Activated T-helper 1 cell treated with anti-CD3 and anti-CD28 coated beads, Interleukin-2, amount 50 U/mL, for 16 hours (primary cell): ENCODE measurements at places on chromosomes 3 and 15.

DNA sequence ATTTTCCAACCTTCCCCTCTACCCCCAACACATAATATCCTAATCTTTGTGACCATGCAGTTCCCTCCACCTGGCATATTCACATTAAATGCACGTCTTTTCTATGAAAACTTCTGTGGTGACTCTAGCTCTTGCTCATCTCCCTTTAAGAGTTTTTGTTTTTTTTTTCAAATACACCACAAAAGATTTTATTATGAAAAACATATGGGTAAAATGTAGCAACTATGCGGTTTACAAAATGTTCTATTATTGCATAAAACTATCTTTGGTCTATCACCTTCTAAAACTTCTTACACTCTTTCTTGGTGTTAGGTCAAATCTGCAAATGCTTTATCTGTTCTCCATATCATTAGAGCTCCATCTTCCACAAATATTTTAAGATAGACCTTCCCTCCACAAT, 38.6 kb upstream of the ADGRG7 start:
- DNase-seq = no peak

DNA sequence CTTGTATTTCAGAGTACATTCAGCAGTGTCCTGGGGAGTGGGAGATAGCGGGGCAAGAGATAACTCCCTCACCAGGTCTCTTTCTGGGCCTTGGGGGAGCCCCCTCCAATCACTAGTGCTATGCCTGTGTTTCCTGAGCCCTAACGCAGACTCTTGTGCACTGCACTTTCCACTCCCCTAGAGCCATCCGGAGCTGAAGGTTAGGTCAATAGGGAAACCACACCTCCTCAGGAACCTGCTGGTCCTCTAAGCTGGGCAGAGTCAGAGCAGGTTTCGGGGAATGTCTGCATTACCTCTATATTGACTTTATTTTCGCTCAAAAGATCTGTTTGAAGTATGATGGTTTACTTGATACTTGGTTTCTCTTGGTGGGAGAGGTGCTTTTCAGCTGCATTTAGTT, 617.0 kb upstream of the ROBO1 start:
- no peak for DNase-seq

- DNase-seq = no peak
Observed at GRCh38 chr3:14658978-14659377, 7.4 kb downstream of the CCDC174 start.

DNA sequence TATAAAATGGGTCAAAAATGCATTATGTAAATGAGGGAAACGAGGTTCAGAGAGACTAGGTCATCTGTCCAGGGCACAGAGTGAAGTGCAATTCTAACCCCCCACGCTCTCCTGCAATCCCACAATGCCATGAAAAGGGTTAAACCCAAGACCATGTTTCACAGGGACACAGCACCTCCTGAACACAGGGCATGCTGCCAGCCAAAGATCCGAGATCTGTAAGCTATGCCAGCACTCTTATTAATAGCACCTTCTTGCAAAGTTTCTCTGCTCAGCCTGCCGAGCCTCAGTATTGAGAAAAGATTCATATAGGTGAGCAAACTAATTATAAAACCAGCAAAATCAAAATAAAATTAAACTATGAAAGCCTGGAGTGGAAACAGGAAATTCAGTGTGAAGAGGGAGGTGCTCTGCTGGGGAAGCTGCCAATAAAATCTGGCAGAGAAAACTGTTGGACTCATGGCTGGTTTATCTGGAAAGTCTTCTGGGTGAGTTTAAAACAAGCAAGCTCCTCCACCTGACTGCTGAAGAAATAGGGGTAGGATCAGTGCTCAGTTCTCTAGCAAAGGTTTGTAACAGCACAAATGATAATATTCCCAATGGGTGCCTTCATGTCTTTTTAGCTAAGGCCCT, 50.3 kb downstream of the LRIG1 start:
- DNase-seq = no peak

DNA sequence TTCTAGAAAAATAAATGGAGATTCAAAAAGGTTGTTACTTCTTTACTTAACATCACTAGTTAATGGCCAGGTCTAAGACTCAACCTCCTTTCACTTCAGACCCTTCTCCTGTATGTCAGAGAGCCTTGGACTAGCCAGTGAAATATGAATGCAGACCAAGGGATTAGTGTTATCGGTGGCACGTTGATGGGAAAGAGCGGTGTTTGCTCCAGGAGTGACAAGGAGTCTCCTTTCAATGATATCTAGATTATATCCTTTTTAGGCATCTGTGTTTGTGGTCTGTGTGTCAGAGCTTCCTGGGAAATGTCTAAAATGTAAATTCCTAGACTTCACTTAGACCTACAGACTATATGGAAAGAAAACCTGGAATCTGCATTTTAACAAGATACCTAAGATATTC, 658.0 kb upstream of the KCNMB2 start:
- no peak for DNase-seq

DNA sequence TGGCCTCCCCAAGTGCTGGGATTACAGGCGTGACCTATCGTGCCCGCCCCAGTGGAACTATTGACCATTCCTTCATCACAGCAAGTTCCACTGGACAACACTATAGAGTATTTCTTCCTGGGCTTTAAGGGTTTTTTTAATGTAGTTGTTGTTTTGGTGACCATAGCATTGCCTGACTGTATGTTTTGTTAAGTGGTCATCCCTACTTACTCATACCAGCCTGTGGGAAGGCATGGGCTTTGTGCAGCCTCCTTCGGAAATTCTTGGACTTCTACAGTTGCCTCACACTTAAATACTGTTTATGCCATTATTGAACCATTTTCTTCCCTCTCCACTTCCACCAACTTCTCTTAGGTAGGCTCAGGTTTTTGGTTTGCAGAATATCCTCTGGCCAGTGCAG, 19.9 kb upstream of the ALPK3 start:
- DNase-seq = no peak

- DNase-seq = no peak
Observed at GRCh38 chr3:140546649-140547048, 131.2 kb upstream of the TRIM42 start.

DNA sequence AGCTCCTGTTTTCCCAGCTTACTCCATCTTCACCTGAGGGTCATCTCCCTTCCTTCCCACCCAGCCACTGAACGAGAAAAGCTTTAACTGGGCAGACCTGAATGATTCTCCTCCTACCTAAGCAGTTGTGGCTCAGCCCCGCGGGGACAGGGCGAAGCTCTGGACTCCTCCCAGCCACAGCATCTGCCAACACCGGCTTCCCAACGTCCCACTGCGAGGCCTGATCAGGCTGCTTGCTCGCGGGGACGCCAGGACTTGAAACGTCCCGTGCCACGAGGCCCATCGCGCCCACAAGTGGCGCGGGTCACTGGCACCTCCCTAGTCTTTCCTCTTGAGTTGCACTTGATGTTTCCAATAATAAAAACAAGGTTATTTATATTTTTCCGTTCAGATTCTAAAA, at the start of gene SPATA16:
Gene SPATA16 (minus strand): TSS at position 250 of the 400 bp plus-strand sequence. CDS start 23,504 bp downstream, outside the sequence.
- no peak for DNase-seq

GRCh38 chr3:195013411-195014361, 257.3 kb downstream of the XXYLT1 start:
- no peak for DNase-seq

DNA sequence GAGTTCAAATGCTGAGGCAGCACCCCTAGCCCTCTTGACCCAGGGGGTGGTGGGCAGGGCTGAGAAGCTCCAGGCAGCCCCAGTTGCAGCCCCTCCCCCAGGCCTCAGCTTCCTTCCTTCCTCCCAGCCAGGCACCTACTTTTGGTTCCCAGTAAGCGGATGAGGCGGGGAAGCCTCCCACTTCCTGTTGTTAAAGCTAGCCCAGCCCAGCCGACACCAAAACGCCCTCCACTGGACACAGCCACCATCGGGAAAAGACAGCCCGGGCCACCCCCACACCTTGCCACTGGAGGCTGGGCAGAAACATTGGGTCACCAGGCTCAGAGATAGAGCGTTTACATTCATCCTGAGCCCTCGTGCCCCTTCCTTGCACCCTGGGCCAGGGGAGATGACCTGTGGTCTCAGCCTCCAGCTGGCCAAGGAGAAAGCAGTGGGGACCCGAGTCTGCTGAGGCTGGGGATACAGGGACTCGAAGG, 3.5 kb downstream of the DUSP7 start:
- DNase-seq = no peak

GRCh38 chr3:66304293-66304692, 83.5 kb downstream of the SLC25A26 start:
- no peak for DNase-seq

GRCh38 chr15:74502301-74502700, 38.7 kb upstream of the ARID3B start:
- DNase-seq = no peak

GRCh38 chr15:75867449-75867848, 24.2 kb downstream of the UBE2Q2 start:
- no peak for DNase-seq

DNA sequence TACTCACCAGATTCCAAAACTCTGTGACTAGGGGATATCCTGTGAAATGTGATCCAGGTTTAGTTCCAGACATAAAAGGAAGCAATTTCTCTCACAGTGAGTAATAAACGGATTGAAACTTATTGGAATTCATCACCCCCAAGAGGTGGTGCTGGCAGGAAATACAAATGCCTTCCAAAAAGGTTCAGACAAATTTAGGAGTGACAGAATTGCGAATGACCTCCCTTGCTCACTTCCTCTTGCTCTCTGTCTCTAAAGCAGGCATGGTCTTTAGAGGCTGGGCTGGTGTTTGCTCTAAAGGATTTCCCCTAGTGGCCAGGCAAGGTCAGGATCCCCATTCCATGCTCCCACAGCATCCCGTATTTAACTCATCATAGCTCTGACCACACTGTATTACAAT, 449.4 kb upstream of the PPP2R3A start:
- DNase-seq = no peak

DNA sequence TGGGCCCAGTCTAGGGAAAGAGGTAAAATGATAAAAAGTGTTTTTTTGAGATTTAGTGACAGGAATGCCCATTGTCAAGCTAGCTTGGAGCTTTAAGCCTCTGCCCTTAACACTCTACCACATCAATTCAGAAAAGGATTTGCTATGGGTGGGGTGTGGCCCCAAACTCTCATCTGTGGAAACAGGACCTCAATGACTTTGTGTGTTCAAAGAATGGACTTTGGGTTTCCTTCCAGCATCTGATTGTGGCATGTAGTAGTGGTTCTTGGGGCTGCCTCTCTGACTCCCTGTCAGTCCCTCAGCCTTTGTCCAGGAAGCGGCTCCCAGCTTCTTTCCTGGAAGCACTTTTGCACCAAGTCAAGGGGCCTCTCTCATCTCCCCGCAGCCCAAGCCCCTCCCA, 56.1 kb downstream of the CCNL1 start:
- DNase-seq = no peak

- no peak for DNase-seq
Observed at GRCh38 chr3:15979495-15979894, 181.7 kb upstream of the ANKRD28 start.

GRCh38 chr15:48170981-48171380, 7.1 kb downstream of the MYEF2 start:
- DNase-seq = no peak

DNA sequence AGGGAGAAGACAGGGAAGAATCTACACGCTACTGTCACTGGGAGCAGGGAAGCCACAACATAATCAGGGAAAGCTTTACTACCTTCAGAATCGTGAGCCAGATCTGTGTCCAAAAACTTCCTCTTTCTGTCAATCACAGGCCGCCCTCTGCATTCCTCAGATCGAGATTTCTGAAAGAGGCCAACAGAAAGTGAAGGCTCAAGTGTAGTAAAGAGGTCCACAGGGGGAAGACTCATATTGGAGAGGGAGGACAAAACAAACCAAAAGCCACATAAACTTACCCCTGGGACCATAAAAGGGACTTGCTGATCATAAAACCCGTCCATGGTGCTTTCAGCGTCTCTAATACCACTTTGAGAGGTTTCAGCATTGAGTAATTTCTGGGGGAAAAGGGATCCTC, 3.3 kb downstream of the ETV5 start:
- no peak for DNase-seq

DNA sequence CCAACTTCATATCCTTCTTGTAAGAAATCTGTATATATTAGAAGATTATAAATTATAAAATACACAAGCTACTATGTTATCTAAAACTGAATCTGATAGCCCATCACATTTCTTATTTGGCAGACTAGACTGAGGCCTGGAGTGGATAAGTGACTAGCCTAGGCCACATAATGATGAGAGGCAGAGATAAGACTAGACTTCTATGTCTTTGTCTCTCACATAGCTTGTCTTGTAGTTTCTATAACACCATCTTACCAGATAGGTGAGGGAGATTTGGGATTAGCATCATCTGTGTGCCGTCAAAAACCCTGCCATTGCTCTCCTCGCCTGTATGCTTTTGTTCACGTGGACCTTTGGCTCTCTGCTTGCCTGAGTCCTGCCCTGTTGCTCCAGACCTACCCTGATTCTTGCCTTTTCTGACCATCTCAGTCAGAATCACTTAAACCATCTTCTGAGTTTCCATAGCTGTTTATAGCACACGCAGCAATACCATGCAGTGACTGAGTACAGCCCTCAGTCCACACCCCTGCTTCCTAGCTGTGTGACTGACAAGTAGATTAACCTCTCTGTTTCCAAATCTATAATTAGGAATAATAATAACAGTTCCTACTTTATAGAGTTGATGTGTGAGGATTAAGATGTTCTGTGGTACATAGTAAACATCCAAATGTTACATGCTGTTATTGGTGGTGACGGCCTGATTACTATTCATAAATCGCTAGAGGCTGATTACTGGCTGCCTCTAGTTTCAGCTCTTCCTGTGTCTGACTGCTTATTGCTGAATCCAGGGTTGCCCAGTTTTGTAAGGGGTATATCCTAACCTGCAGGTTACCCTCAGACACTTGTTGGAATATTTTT, 49.7 kb downstream of the PDE8A start:
- no peak for DNase-seq

- DNase-seq = no peak
Observed at GRCh38 chr15:62519900-62520299, 354.8 kb upstream of the C2CD4B start.

GRCh38 chr3:155308831-155309230, 15.3 kb upstream of the STRIT1 start:
- DNase-seq = no peak

DNA sequence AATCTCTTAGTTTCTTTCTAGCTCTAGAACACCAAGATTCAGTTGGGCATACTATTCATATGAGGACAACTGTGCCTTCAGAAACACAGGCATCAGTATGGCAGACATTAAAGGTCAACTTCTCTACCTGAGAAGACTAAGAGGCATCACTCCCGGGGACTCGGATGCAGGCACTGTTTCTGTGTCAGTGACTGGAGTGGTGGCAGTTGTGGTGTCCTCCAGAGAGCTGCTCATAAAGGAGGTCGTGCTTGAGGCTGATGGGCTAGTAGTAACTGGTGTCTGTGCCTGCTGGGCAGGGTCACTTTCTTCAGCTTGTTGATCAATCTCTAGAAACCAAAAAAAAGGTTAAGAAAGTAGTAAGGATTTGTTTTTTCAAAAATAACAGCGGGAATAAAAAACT, 75.2 kb downstream of the FBXL22 start:
- no peak for DNase-seq

- DNase-seq = no peak
Observed at GRCh38 chr3:115470254-115470653, 153.1 kb upstream of the GAP43 start.

DNA sequence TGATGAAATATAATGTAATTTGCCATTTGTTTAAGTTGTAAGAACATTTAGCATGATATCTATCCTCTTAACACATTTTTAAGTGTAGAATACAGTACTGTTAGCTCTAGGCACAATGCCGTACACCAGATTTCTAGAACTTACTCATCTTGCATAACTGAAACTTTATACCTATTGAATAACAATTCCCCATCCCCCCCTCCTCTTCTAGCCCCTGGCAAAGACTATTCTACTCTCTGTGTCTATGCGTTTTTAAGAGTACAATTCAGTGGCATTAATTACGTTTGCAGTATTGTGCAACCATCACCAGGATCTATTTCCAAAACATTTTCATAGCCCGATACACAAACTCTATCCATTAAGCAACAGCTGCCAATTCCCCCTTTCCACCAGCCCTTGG, 261.7 kb downstream of the PLOD2 start:
- no peak for DNase-seq
